ENCODE measurements at places on chromosomes 16 and 17. TPM values are rescaled to one million over a fixed set of nuclear protein-coding genes. Genes with fewer than 3 reads are reported as not detected.

DNA sequence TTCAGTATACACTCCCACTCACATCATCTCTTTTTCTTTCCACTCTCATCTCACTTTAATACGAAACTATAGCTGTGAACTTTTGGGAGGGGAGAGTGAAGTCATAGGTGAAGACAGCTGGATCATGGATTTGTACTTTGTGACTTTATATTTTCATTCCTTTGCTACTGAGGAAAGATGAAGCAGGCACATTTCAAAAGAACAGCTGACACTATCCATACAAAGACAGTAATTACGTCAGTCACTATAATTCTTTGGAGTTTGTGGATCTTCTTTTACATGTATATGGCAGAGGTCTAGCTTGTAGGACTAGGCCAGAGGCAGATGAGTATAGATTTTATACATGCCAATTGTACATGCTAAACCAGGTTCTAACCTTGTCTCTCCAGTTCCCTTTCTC is 346.3 kb downstream of the BCAS3 start:
- DNase-seq = no peak
- H3K27ac ChIP-seq = no peak overlapping the region
- no peaks in the 10 kb centered on the region for H3K36me3 ChIP-seq
- no peaks in the 10 kb centered on the region for H3K27me3 ChIP-seq
- no peak overlapping the region for H3K4me3 ChIP-seq

DNA sequence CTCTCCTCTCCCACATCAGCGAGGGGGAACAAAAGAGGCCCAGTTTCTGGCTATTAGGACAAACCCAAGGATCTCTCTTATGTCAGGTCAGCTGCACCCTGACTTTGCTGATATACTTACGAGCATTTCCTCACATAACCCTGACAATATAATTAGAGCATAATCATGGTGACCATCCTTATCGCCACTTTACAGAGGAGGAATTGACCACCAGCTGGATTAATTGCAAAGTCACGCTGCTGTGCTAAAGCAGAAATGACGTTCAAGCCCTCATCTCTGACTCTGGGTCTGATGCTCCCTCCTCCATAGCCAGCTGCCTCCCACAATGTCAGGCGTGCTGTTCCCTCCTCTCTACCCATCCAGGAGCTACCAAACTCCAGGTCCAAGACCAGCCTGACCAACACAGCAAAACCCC is 42.6 kb downstream of the TRARG1 start:
- no peak overlapping the region for H3K4me3 ChIP-seq
- no peaks in the 10 kb centered on the region for H3K36me3 ChIP-seq
- H3K27ac ChIP-seq = no peak overlapping the region
- no peak for DNase-seq

DNA sequence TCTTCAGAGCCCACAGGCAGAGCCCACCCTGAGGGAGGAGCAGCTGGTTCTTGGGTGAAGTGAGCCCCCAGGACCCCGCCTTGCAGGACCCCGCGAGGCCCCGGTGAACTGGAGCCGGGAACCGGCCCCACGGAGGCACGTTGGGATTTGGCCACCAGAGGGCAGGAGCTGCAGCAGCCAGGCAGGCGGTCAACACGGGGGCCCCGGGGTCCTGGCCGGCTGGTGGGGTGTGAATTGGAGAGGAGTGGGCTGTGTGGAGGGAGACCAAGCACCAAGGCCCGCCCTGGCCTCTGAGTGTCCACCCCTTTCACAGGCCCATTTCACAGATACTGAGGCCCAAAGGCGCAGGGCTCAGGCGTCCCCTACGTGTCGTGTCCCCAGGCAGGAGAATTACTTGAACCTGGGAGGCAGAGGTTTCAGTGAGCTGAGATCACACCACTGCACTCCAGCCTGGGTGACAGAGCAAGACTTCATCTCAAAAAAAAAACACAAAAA is 2.2 kb downstream of the DPEP1 start:
- peaks cover 52% of the 10 kb centered on the region for H3K27me3 ChIP-seq
- no peaks in the 10 kb centered on the region for H3K4me1 ChIP-seq
- no peak overlapping the region for H3K4me3 ChIP-seq
- DNase-seq = peak; percentile 43
- no peaks in the 10 kb centered on the region for H3K36me3 ChIP-seq
- H3K27ac ChIP-seq = no peak overlapping the region

DNA sequence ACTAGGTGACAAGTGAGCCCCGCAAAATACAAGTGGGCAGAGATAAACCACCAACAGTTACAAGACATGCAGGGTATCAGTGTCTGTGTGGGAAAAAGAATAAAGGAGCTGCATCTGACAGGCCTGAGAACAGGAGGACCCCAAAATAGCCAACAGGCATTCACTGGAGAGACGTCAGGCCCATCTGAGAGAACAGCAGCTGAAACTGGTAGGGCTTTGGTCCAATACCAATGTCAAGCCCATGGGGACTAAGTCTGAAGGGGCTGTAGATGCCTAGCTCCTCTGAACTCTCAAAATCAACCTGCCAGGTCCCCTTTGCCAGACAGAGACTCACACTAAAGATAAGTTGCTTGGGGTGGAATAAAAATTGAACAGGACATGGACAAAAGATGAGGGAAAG is 30.5 kb upstream of the TANC2 start:
- H3K36me3 ChIP-seq = no peaks in the 10 kb centered on the region
- no peak overlapping the region for H3K27ac ChIP-seq
- no peak overlapping the region for H3K4me3 ChIP-seq
- no peak for DNase-seq
- H3K27me3 ChIP-seq = no peaks in the 10 kb centered on the region
- no peaks in the 10 kb centered on the region for H3K4me1 ChIP-seq

GRCh38 chr17:8140065-8141029 is 11.9 kb downstream of the PER1 start:
- no peak overlapping the region for H3K4me3 ChIP-seq
- H3K4me1 ChIP-seq = peaks cover 30% of the 10 kb centered on the region
- no peaks in the 10 kb centered on the region for H3K27me3 ChIP-seq
- H3K27ac ChIP-seq = peak overlapping the region; percentile 71
- no peak for DNase-seq

DNA sequence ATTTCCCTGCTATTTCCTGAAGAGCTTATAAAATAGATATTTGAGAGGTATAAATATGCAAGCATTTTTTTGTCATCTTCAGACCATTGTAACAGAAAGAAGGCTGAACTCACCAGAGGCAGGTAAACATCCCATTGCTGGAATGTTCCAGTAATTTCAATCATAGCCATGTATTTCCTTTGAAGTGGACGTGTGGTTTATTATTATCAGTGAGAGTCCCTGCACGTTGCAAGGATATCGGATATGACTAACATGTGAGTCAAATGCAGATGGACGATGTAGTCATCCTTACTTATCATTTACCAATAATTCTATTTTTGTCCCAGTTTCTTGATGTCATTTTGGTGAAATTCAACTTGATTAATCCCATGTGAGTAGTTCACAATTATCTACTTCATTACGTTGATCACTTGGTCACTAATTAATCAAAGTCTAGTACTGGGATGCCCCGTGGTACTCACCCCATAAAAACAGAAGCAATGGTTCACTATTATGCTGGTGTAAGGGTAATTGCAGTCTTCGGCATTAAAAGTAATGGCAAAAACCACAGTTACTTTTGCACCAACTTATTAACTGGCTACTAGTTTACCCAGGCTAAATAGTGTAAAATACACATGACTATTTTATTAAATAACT is 89.5 kb downstream of the VAT1L start:
- no peaks in the 10 kb centered on the region for H3K4me1 ChIP-seq
- H3K27ac ChIP-seq = no peak overlapping the region
- H3K36me3 ChIP-seq = no peaks in the 10 kb centered on the region
- DNase-seq = no peak
- H3K27me3 ChIP-seq = no peaks in the 10 kb centered on the region

GRCh38 chr17:77214743-77215142 is 74.0 kb downstream of the SEC14L1 start:
- H3K4me1 ChIP-seq = peaks cover 15% of the 10 kb centered on the region
- no peaks in the 10 kb centered on the region for H3K27me3 ChIP-seq
- H3K27ac ChIP-seq = no peak overlapping the region
- peaks cover 13% of the 10 kb centered on the region for H3K36me3 ChIP-seq

GRCh38 chr16:81796035-81796434 is 16.9 kb downstream of the PLCG2 start:
- peaks cover 6% of the 10 kb centered on the region for H3K4me1 ChIP-seq
- no peak overlapping the region for H3K27ac ChIP-seq
- H3K36me3 ChIP-seq = no peaks in the 10 kb centered on the region
- DNase-seq = no peak
- no peaks in the 10 kb centered on the region for H3K27me3 ChIP-seq

DNA sequence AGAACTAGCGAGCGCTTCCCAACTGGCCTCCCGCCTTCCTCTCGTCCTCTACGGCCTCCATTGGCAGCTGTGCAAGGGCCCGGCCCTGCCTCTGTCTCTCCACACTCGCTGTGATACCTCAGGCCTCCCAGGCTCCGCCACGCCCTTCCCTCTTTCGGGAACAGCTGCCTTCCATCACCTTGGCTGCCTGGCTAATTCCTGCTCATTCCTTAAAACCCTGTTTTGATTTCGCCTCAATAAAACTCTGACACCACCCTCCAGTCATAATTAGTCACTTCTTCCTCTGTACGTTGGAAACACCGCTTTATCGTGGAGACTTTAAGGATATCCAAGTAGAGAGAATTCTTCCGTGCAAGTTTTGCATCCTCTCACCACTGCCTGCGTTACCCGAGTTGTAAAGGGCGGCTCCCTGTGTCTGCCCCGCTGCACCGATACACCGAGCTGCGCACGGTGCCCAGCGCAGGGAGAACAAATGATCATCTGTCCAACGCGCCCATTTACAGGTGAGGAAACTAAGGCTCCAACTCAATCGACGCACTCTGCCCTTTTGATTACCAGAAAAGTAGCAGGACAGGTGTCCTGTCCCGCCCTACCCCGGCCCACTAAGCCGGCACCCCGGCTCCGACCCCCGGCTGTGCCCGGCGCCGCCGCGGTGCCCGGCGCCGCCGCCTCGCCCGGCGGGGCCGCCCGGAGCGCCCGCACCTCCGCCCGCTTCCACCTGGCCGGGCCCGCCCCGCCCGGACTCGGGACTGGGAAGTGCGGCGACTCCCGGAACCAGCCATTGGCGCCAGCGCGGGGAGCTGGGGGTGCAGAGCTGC is 139.7 kb downstream of the SEC14L1 start:
- peak overlapping the region; percentile 49 for H3K4me3 ChIP-seq
- no peak overlapping the region for H3K27ac ChIP-seq
- peaks cover 30% of the 10 kb centered on the region for H3K27me3 ChIP-seq
- H3K4me1 ChIP-seq = peaks cover 11% of the 10 kb centered on the region
- DNase-seq = no peak
- H3K36me3 ChIP-seq = no peaks in the 10 kb centered on the region

DNA sequence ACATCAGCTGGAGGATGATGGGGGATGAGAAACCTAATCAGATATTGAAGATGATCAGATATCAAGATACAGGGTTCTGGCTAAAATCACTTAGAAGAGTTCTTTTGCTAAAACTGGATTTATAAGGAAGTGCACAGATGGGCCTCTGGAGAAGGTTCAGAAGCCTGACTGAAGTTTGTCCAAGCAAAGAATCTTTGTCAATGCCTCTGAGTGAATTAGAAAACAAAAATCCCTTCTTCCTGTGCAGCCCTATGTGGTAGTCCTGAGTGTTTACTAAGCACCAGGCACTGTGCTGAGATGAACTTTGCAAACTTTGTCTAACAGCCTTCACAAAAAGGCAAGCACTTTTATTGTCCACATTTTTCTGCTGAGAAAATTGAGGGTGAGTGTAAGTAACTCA is 11.4 kb upstream of the CENPV start:
- no peaks in the 10 kb centered on the region for H3K27me3 ChIP-seq
- no peak overlapping the region for H3K27ac ChIP-seq
- DNase-seq = no peak
- peaks cover 3% of the 10 kb centered on the region for H3K4me1 ChIP-seq
- H3K36me3 ChIP-seq = no peaks in the 10 kb centered on the region

- H3K36me3 ChIP-seq = no peaks in the 10 kb centered on the region
- no peak for DNase-seq
- H3K27me3 ChIP-seq = no peaks in the 10 kb centered on the region
- H3K27ac ChIP-seq = peak overlapping the region; percentile 48
Observed at GRCh38 chr17:29747660-29748059, 124.9 kb upstream of the CORO6 start.

DNA sequence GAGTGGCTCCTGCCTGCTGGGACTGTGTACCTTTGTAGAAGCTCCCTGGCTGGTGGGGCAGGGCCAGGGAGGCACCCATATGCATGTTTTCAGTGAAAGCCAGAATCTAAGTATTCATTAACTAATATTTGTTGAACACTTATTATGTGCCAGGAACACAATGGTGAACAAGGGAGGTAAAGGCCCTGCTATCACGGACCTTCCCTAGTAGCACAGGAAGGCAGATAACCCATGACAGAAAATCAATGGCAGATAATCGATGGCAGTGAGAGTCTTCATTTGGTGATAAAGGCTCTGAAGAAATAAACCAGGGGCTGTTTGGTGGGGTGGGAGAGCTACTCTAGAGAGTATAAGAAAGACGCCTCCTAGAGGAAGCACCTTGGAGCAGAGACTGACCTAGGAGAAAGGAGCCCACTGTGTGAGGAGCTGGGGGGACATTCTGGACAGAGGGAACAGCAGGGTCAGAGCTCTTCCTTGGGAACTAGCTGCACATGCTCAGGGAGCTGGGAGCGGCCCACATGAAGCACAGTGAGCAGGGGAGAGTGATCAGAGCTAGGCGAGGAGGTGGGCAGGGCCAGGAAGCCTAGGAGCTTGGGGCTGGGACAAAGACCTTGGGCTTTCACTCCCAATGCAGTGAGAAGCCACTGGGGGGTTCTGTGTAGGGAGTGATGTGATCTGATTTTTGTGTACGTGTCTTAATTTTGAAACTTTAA is 78.5 kb downstream of the SPECC1 start:
- H3K27me3 ChIP-seq = no peaks in the 10 kb centered on the region
- no peak for DNase-seq
- H3K4me3 ChIP-seq = no peak overlapping the region
- peak overlapping the region; percentile 94 for H3K27ac ChIP-seq
- H3K4me1 ChIP-seq = peaks cover 80% of the 10 kb centered on the region

DNA sequence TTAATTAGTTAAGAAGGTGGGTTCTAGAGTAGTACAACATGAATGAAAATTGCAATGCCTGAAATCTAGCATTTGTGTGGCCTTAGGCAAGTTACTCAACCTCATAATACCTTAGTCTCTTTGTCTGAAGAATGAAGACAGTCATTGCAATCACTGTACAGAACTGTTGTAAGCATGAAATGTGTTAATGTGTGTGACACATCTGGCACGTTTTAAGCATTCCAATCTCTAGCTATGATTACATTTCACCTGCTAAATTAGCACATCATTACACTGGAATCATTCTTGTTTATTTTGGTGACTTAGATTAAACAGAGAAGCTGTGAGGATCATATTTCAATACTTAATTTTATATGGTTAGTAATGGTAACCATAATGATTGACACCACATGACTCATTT is 629.7 kb upstream of the KIF2B start:
- H3K4me3 ChIP-seq = no peak overlapping the region
- no peaks in the 10 kb centered on the region for H3K36me3 ChIP-seq
- no peak for DNase-seq
- H3K27me3 ChIP-seq = no peaks in the 10 kb centered on the region

Gene SLC9A5
- 0.26 TPM for polyA plus RNA-seq
